ENCODE measurements at places on chromosomes 4 and X.

DNA sequence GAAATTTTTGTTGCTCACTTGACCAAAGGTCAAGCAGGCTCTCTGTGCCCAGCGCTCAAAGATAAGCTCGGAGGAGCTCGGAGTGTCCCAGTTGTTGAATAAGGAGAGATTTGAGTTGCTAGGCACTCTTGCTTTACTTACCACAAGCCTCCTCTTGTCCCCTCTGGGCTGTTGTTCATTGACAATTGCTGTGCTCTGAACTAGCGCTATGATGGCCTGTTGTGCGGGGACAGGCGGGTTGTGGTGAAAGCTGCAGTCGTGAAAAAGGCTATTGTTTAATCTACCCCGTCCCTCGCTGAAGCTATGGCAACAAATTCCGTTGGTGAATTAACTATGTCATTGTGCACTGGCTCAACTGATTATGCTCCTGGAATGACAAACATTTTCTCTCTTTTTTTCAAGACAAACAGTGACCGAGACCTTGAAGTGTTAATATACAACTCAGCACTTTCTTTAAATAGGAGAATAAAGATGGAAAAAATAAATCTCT, 21.0 kb upstream of the POLA1 start:
- no peak for DNase-seq

DNA sequence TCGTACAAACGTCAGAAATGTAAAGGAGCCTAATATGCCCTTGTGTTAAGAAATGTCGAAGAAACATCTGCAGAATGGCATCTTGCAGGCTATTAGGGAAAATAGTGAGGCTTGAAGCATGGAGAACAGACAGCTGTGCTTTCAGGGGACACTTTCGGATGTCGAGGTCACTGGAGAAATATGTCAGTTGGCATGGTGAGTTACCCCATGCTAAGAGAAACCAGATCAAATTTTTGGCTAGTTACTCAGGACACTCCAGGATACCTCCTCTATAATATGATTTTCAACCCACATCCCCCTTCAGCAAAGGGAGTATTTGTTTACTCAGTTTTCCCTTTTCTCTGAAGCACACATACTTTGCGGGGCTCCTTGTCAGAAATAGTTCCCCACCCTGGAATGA, 171.4 kb downstream of the GPC3 start:
- DNase-seq, result no peak

DNA sequence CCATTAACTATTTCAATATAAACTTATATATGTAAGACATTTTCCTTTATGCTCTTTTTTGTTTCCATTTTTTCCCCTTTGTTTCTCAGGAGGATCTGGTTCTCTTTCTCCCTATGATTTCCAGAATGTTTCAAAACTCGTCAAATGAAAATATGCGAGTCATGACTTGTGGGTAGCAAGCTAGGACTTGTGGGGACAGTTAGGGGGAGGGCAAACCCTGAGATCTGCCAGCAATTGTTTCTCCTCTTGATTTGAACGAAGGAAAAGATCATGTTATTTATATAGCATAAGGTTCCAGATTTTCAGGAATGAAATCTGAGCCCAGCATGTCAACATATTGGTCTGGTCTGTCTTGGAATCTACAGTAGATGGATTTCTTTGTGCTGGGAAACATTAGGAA, 28.9 kb upstream of the GPC4 start:
- no peak for DNase-seq

DNA sequence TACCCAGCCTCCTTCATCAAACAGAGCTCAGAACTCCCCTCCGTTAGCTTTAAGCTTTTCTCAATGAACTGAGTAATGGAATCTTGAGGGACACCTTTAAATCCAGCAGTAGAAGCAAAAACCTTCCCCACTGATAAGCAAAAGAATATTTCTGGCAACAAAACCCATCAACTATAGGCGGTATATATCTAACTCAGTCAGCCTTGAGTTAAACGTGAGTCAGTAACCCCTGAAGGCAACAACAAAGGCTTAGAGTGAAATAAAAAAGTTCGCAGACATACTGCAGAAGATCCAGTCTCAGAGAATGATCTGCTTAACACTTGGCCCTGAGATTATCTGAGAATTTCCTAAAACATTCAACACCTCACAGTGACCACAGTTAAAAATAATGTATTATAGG, 77.2 kb downstream of the DMD start:
- no peak for DNase-seq

GRCh38 chr4:41866799-41867677, 68.2 kb upstream of the TMEM33 start:
- DNase-seq, result no peak

DNA sequence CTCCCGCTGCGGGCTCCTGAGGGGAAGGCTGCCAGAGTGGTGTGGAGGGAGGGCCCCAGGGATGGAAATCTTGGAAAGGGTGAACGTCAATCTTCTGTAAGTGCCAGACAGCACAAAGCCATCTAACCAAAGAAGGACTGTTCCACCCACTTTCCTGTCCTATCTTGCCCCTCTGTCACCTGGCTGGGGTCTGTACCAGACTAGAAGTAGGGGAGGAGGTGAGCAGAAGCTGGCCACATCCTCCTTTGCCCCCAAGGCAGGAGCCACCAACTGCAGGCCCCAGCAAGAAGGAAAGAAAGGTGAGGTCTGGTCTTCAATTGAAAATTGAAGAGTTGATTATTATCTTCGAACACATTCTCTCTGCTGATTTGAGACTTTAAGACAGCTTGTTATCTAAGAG, 214.4 kb upstream of the LEF1 start:
- DNase-seq, result no peak

DNA sequence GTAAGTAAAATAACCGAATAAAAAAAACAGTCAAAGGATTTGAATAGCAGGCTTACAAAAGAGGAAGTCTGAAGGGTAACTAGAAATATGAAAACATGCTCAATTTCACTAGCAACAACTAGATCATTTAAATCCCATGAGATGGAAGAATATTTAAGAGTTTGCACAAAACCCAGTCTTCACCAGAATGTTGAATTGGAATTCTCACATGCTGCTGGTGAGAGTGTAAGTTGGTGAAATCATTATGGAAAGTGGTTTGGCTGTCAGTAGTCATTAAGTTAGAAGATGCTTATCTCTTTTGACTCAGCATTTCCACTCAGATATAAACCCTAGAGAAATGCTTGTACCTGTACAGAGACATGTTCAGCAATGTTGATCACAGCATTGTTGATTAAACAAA, 110.1 kb downstream of the PGRMC2 start:
- DNase-seq, result no peak

- no peak for DNase-seq
These were observed 31.2 kb downstream of the USP38 start for GRCh38 chr4:143215873-143216272.

- no peak for DNase-seq
These were observed 36.4 kb downstream of the EDA2R start for GRCh38 chrX:66602381-66602938.

GRCh38 chr4:161767116-161767515, 396.7 kb downstream of the FSTL5 start:
- DNase-seq, result no peak

DNA sequence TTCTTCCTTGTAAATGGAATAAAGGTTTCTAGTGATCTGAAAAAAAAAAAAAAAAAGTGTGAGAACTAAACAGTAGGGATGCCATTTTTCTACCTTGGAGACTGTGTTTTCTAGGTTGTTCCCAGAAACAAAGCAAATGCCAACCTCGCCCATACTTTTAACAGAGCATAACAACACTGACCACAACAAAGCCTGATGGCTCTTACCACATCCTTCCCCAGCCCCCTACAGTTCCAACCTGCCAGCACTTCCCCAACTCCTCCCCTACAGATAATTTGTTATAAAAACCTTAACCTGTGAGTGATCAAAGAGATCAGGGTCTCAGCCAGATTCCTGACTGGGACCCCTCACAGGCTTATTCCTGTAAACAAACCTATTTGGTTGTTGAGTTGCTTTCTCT, 940.0 kb downstream of the SH3BGRL start:
- DNase-seq, result no peak

- DNase-seq, result no peak
These were observed 99.9 kb upstream of the KLHL13 start for GRCh38 chrX:118216509-118216908.

- no peak for DNase-seq
These were observed 466.1 kb downstream of the C4orf33 start for GRCh38 chr4:129561886-129562671.

DNA sequence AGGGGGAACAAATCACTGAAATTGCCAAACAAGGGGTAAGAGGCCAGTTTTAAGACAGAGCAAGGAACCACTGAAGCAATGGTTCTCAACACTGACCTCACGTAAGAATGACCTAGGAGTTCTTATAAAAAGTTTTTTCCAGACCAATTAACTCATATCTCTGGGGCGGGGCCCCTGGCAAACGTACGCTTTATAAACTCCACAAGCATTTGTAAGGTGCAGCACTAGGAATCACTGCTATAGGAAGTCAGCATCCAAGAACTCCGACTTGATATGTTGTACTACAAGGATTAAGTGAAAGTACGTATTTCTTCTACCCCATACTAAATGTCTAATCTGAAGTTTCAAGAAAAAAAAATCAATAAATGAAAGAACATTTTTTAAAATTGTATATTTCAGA, 269.9 kb downstream of the RCHY1 start:
- no peak for DNase-seq

DNA sequence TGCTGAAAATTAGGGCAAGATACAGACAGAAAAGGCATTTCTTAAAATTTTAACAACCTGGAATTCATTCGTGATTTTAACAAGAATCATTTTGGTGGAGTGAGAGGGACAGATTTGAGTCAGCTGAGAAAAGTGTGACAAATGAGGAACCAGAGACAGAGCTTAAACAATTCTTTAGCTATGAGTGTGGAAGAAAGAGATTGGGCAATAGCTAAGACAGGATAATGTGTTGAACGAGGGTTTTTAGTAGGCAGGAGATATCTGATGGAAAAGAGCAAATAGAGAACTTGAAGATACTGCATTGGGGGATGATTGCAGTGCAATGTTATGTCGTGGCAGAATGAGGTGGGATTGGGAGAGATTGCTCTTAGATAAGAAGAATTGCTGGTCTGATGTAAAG, 164.2 kb upstream of the SPRY1 start:
- DNase-seq, result no peak

DNA sequence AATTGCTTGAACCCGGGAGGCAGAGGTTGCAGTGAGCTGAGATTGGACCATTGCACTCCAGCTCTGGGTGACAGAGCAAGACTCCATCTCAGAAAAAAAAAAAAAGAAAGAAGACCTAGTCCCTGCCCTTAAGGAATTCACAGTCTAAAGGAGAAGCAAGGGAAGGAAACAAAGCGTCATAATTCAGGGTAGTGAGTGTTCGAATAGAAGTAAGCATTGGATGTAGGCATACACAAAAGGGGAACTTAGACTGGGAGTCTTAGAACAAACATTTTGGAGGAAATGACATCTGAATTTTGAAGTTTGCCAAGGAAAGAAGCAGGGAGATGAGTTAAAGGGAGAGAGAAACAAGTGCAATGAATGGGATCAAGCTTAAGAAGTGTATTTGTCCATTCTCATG, 32.4 kb downstream of the PPM1K start:
- no peak for DNase-seq

GRCh38 chrX:24876530-24877287, 139.1 kb downstream of the ARX start:
- DNase-seq, result no peak

DNA sequence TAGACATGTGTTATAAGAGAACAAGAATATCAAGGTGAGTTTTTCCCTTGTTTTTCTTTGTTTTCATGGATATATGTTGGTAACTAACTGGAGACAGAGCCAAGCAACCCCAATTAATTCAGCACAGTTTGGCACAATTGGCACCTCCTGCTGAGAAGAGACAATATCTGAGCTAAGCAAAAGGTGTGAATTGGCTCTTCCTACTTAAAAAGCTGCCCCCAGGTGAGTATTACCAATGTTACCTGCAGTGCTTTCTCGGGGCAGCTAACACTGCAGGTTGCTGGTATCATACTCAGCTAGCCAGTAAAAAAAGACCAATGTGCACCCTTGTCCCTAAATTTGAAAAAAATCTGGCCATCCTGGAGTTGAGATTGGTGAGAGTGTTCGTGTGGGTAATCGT, 871.2 kb upstream of the TENM3 start:
- DNase-seq, result no peak

DNA sequence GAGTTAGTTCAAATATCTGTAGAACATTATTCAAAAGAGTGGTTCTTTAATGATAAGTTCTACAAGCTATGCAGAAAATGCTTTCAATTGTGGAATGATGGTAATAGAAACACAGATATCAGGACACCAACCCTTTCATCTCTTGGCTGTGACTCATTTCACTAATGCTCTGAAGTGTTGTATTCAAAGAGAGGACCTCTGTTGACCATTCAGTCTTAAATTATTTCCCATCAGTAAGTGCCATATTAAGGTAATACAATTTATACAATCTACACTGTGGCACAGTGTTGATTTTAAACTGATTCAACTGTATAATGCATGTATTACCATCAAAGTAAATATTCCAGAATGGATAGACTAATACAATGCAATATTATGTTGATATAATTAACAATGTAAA, 289.0 kb upstream of the ADGRL3 start:
- DNase-seq, result no peak

DNA sequence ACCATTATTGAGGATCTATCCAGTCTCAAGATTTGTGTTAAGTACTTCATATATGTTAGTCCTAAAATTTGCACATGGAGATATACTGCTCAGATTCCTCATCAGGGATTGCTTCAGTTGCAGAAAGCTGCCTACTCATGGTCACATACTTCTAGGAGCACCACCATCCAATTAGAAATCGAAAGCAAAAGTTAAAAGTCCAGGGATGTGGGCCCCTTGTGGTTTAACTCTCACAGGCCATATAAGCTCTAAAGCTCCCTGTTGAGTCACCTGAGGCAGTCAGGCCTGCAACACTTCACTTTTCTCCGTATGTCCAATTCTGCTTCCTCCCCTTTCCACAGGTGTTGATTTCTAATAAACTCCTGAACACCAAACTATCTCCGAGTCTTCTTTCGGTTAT, 84.2 kb downstream of the CNOT6L start:
- no peak for DNase-seq

GRCh38 chrX:40445691-40446090, 135.1 kb upstream of the ATP6AP2 start:
- DNase-seq, result no peak

DNA sequence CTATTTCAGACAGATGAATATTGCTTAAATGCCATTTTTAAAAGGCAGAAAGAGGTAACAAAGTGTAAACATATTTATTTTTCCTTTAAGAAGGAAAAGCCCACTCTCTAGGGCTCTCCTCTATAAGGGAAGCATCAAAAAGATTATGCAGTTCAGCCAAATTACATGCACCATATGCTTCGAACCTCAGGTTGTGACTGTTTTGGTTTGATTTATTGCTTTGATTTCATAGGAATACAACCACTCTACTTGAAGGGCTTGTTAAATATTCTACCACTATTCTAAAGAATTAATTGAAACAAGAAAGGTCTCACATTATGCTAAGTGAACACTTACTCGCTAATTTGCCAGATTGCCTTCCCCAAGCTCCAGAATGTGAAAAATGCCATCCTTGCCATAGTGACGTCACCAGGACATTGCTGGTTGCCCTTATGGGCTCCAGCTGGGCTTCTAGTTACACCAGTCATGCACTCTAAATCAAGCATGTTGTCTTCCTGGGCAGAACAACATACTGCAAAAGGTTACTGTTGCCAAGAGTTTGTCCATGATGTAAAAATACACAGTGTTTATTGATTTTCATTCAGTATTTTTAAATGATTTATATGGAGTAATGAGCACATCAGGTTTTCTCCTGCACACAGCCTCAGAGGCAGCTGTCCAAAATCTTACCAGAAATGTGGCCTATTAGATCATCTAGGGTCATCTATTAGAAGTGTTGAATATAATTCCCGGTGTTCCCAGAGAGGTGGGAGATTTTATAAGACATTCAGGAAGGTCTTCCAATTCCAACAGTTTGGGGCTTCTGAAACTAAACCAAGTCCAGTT, 164.4 kb upstream of the RAPGEF2 start:
- DNase-seq, result no peak

GRCh38 chrX:9586992-9587392, 122.1 kb downstream of the TBL1X start:
- DNase-seq, result no peak
